Umbilical cord (tissue), 2 donors: ENCODE measurements at places on chromosomes 4 and X. TPM values are rescaled to one million over a fixed set of nuclear protein-coding genes. Genes with fewer than 3 reads are reported as not detected.

BST1 gene
- 39.0 TPM for total RNA-seq

GRCh38 chr4:184583738-184584502, 65.3 kb downstream of the CASP3 start:
- DNase-seq = no peak

DNA sequence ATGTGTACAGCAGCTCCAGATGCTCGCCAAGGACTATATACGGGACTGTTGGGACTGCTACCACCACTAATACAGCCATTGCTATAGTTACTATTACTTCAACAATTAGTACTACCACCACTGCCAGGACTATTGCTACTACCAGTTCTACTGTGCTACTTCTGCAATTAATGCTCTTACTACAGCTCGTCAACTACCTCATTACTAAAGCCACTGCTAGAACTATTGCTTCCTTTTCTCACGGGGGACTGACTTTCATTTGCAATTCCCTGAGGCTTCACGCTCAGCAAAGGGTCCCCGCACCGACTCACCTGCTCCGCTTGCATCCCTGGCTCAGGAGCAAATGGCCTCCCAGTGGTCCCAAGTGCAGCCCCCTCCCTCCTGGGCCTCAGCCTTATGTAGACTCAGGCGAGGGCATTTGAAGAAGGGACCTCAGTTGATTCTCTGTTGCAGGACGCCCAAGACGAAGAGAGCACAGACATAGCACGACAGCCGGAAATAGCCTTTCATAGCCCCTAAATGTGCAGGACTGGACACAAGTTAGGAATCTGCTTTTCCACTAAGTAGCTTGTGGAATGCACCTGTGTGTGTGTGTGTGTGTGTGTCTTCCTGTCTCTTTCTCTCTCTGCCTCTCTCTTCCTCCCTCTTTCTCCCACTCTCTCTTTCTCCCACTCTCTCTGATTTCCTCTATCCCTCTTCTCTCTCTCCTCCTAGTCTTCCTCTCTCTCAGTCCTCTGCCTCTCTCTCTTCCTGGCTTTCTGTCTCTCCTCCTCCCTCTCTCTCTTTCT, 294.8 kb downstream of the ASMT start:
- DNase-seq = no peak

TMEM156 gene
- 1.2 TPM for total RNA-seq

VSIG1 gene
- total RNA-seq = not detected

GLRA2 gene
- total RNA-seq = 2.9 TPM

IBSP gene
- total RNA-seq = 3.6 TPM

GRCh38 chr4:150867148-150867547, 147.9 kb downstream of the LRBA start:
- peak; percentile 89 for DNase-seq

DNA sequence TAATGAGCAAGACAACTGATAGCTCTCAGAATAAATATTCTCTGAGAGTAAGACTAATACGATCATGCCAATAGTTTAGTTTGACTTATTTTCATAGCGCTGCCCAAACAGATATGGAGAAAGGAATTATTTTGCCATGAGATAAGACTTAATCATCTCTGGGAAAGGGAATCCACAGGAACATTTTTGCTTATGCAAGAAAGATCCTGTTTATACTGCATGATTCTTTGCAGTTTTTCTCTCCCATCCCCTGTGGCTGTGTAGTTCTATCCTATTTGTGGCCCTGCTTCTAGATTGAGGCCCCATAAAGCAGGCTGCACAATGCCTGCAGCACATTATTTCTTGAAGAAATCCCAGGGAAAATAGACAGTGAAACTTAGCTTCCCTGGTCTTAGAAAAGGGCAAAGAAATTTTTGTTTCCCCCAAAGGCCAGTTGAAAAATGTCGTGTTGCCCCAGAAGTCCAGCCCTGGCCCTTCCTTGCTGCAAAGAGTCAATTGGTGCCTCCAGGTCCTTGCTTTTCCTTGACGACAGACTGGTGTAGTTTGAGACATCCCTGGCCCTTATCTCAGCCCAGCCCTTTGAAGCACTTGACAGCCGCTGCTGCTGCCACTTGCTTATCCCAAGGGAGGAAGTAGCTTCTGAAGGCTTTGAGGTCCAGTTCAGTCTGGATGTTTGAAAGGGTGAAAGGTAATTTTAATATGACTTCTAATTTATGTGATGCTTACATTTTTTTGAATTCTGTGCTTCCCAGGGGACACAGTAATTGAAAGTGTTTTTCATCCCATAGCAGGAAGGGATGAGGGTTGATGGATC, 45.0 kb upstream of the SH3RF1 start:
- peak; percentile 62 for DNase-seq

DNA sequence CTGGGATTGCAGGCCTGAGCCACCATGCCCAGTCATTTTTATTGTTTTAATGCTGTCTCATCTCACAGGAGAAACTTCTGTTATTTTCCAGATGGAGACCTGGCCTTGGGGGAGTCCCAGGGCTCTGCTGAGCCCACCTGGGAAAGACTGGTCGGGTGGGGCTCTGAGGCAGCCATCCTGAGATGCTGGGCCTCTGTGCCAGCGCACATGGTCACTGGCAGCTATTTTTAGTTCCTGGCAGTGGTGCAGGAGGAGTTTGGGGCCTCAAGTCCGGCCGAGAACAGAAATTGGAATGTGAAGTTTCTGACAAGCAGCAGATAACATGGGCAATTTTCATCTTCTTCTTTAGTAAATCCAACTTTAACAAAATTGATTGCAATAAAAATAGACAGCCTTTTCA, 44.5 kb downstream of the SORCS2 start:
- DNase-seq = peak; percentile 87

- no peak for DNase-seq
Measured at GRCh38 chr4:154503598-154503997, 12.0 kb upstream of the DCHS2 start.

DNA sequence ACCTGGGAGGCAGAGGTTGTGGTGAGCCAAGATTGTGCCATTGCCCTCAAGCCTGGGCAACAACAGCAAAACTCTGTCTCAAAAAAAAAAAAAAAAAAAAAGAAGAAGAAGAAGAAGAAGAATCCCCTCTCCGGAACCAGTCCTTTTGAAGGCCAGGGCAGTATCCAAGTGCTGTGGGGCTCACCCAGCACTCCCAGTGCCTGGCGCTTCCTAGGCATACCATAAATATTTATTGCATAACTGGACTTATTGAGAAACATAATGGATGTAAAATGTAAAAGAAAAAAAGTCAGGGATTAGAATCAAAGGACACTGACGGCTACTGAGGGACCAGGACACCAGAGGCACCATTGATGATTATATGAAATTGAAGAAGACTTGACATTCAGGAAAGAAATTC, 162.1 kb upstream of the KIT start:
- no peak for DNase-seq

DNA sequence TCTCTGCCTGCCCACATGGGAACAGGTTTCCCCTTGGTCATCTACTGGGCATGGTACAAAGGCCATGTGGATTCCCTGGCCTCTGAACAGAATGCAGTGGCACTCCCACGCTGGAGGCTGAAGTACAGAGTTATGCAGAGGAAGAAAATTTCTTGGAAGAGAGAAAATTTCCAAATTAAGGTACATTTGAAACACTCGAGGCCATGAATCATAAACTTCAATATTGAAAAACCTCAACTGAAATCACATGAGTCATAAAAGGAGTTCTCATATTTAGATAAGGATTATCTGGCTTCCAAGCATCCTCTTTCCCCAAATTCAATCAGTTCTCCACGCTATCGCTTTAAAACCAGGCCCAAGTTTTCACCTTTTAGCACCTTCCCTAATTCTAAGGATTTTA, 28.1 kb upstream of the TXK start:
- no peak for DNase-seq

DNA sequence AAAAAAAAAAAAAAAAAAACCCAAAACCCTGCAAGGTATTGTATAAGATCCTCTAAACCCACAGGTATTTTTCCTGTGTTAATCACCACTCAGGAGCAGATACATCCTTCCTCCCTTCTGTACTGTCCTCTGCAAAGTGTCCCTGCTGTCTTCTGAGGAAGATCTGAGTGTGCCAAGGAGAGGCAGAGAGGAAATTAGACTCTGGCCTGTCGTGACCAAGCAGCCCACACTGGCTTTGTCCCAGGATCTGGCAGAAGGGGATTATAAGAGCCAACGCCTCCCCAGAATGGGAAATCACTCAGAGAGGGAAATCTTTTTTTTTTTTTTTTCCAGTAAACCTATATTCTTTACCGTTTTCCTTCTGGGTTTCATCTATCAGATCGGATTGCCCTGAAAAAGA, 39.6 kb downstream of the PTCHD1 start:
- no peak for DNase-seq

BRS3 gene
- total RNA-seq = 1.2 TPM

GRCh38 chr4:78312989-78313753, 238.4 kb upstream of the ANXA3 start:
- no peak for DNase-seq

GRCh38 chrX:116198810-116199209, 28.3 kb downstream of the AGTR2 start:
- no peak for DNase-seq

DNA sequence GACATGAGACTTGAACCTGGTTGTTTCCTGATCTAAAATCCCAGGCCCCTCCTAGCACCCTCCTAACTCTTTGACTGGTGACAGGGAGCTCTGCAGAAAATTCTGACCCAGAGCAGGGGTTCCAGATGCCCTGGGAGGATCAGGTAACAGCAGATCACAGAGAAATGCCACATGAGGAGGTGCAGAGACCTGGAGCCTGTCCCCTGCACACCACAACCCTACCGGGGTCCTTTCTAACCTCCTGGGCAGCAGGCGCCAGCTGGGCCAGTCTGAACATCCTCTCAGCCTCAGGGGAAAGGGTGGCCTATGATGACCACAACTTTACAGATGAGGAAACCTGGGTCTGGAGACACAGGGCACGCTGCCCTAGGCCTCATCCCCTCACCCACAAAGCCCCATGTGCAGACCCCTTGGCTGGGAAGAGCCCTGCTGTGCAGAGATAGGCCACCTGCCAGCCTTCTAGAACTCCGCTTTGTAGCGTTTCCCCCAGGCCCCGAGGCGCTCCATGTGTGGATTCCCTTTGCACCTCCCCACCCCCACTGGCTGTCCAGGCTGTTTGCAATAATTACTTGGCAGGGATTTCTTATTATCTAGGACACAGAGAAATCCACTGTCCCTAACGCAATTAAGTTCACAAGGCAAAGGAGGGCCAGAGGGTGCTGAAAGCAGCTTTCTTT, 36.5 kb downstream of the WDR1 start:
- no peak for DNase-seq

- DNase-seq = no peak
Measured at GRCh38 chr4:158991534-158992155, 111.2 kb upstream of the RAPGEF2 start.
